Stimulated activated CD8-positive, alpha-beta memory T cell treated with anti-CD3 and anti-CD28 coated beads, Interleukin-15, amount 100 ng/mL, for 1 hour (primary cell): ENCODE measurements at places on chromosomes 5 and 9.

- no peak for DNase-seq
Observed at GRCh38 chr9:138075961-138076649, 198.5 kb downstream of the CACNA1B start.

DNA sequence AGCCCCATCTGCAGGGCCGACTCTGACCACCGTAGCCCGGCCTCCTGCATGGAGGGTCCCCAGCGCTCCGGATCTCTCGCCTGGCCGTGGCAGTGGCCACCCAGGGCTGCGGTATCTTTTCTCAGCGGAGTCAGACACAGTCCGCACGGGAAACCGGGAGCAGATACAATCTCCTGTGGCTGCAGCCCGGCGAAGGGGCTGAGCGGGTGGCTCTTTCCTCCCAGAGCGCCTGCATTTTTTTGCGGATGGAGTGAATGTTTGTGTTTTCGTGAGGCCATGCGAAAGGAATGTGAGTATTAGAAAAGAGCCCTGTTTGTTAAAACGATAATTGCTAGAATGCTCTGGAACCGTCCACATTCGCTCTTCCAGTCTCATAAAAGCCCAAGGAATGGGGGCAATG is 53.4 kb upstream of the PTCH1 start:
- no peak for DNase-seq

DNA sequence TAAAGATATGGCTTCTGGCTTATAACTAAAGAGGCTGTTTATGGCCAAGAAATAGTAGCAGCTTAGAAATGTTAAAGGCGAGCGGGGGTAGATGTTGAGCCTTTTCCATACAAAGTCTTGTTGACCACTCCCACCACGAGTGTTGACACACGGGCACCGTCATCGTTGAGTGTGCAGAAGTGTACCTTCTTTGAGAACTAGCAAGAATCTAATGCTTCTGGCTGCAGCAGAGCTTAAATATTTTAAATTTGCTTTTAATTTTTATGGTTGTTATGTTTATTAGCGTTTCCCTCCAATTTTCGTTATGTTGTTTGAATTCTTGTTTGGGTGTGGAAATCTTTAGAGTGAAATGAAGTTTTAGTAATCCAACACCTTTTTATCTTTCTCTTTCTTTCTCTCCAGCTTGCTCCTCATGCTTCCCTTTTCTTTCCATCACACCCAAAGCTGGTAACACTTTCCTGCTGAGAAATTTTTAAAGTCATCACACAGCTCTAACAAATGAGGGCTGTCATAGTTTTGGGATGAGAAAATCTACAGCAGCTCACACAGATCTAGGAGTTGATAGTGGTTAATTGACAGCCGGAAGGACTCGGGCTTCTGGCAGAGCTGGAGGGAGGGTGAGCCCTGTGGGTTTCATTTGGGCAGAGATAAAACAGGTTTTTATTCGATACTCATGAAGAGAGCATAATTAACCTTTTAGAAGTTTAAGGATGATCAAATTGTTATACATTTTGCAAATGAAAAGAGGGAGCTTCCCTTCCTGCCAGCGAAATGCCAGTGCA is 120.1 kb upstream of the ZNF608 start:
- DNase-seq: no peak

DNA sequence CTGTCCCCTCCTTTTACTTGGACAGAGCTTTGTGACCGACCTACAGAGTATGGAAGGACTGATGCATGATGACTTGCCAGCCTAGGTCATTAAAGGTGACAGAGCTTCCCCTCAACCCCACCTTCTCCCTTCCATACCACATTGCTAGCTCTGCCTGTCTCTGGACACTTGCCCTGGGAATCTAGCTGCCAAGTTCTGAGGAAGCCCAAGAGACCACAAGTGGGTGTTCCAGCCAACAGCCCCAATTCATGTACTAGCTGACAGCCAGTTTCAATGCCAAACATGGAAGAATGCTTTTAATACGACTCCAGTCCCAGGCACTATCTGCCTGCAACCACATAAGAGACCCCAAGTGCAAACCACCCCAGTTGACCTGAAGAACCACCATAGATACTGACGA is 477.1 kb downstream of the SPOCK1 start:
- no peak for DNase-seq

DNA sequence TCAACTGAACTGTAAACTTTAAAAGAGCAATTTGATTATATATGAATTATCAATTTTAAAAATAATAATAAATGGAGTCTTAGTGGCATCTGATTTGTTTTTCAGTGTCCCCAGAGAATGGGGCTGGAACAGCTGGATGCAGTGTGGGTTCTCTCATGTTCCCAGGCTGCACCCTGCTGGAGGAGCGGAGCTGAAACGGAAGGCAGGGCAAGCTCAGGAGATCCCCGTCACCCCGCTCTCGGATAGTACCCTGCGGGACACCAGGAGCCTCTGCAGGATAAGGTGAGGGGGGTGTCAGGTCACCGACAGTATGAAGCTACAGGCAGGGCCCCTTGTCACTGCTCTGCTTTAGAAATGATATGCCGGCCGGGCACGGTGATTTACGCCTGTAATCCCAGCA is 57.3 kb downstream of the S1PR3 start:
- DNase-seq: no peak

- DNase-seq: peak; percentile 9
Observed at GRCh38 chr5:154446195-154447088, 645 bp downstream of the SAP30L start.

DNA sequence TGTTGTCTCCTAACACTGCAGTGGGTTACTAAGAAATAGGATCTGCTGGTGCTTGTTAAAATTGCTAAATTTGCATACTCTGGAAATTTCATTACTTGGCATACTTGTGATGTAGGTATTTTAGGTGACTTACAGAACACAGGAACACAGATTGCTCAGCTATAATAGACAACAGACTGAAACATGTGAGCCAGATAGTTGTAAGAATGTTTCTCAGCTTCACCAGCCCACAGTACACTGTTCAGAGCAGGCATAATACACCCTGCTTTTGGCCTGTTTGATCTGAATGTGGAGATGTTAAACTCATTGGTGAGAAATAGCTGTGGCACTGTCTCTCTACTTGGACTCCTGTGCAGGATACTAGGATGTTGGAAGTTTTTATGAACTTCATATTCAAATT is 275.7 kb downstream of the CSNK1G3 start:
- DNase-seq: no peak

DNA sequence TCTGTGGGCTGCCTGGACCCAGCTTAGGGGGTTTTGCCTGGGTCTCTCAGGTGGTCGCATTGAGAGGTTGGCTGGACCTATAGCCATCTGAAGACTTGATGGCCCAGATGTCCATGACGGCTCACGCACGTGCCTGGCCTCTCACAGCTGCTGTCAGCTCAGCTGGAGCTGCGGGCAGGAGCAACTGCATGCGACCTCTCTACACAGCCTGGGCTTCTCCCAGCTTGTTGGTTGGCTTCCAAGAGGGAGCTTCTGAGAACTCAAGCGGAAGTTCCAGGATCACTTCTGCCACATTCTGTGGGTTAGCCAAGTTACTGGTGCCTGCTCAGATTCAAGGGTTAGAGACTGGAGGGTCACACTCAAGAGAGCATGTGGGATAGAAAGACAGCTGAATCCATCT is 99.2 kb downstream of the DAPK1 start:
- DNase-seq: no peak

DNA sequence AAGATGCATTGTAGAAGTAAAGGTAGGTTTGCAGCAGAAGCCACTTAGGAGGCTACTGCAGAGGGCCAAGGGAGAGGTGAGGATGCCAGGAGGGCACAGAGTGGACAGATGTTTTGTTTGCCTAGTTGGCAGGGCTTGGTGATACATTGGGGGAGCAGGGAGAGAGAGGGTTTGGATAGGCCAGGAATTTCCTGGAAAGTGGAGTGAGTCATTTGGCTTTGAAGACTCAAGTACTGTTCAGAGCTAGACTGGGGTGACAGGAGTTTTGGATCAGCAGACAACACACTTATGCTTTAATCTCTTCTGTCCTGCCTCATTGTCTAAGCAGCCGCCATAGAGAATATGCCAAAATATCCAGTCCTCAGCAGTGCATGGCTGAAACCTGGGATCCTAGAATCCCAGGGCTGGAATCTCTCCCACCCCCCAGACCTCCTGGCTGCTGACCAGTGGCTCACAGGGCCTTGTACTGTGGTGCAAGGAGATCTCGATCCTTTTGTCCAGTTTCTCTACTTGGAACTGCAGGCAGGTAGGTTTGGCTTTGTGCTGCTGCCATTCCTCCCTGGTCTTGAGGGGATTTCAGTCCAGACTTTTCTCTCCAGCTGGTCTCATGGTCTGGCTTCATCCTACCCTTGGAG is 11.0 kb downstream of the TMEM268 start:
- no peak for DNase-seq

- DNase-seq: no peak
Observed at GRCh38 chr9:124366476-124367220, 48.6 kb downstream of the PSMB7 start.

DNA sequence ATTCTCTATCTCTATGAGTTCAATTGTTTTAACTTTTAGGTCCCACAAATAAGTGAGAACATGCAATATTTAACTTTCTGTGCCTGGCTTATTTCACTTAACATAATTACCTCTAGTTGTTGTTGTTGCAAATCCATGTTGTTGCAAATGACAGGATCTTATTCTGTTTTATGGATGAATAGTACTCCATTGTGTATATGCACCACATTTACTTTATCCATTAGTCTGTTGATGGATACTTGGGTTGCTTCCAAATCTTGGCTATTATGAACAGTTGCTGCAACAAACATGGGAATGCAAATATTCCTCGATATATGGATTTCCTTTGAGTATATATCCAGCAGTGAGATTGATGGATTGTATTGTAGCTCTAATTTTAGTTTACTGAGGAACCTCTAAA is 36.3 kb downstream of the MEGF9 start:
- DNase-seq: no peak
